ENCODE measurements at places on chromosomes 4 and X.

- no peak for DNase-seq
Observed at GRCh38 chrX:4905576-4905975, 1192.1 kb upstream of the PRKX start.

DNA sequence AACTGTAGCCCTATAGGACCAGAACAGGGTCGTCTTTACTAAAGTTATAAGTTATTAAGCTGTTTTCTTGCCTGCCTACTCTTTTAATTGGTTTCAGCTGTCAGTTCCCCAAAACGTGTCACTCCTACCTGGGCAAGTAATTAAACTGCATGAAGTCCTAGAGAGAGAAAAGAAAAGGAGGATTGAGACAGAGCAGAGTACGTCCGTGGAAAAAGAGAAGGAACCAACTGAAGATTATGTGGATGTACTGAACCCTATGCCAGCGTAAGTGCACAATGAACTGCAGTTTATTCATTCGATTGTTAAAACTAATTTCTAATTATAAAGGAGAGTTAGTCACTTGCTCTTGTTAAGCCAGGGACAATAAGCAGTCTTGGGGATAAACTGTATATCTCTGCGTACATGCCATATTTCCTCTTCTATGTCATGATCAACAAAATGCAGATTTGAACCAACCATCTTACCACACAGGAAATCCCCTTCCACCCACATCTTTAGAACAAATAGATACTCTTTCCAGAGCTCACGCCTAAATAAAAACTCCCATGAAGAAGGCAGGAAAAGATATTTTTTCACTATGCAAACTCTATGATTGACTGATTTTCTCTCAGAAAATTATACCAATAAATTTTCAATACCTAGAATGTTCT lies 22.8 kb downstream of the STAP1 start:
- no peak for DNase-seq

DNA sequence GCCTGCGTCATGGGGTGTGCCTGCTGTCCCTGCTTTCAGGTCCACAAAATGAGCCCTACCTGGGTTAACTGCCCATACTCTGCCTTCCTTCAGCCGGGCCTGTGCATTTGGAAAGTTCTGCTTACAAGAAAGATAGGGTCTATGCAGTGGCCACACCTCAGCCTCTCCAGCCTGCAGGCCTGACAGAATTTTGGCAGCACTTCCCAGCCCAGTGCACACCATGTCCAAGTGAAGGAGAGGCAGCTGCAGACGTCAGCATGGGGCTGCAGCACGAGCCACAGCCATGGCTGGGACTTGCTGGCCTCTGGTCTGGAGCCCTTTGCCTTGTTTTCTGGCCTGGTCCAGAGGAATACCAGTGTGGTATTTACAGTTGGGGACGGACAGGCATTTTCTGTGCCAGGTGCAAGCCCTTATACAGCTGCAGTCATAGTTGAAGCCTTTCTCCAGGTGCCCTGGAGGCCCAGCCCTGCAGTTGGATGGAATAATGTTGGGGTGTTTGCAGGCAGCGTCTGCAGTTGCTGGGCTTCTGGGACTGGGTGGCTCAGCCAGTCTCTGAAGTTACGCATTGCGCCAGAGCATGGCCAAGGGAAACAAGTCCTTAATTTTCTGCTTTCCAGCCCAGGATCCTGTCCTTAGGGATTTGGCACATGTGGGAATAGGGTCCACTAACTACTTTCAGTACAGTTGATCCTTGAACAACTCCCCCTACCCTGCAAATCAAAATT lies 26.2 kb downstream of the JADE1 start:
- no peak for DNase-seq

GRCh38 chrX:78573630-78574029 lies 85.5 kb downstream of the RTL3 start:
- DNase-seq: no peak

GRCh38 chrX:70025464-70025863 lies 24.3 kb downstream of the AWAT2 start:
- no peak for DNase-seq

- DNase-seq: peak; percentile 75
Observed at GRCh38 chr4:165873298-165874071, 448 bp downstream of the TLL1 start.

DNA sequence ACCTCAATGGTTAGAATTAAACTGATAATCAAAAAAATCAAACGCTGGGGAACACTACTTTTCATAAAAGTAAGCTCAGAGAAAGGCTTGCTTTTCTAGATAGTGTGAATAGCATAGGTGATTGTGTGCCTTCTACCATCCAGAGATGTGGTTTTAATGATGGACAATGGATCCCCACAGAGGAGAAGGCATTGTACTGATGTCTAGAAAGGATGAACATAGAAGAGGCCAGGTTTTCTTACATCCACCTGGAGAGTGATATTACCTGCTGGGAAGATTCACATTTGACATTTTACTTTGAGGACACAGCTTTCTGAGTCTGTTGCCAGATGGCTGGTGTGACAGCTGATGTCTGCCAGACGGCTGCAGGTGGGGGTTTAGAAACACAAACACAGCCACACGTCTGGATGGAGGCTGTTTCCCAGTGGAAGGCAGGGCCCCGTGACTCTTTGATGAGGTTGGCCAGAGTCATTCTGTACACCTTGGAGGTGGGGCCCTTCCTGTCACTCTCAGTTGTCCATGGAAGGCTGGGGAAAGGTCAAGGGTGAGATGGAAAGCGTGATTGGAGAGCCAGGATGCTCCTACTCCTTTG lies 114.4 kb downstream of the PSAPL1 start:
- no peak for DNase-seq

- no peak for DNase-seq
Observed at GRCh38 chr4:151355155-151355554, 29.8 kb upstream of the SH3D19 start.

DNA sequence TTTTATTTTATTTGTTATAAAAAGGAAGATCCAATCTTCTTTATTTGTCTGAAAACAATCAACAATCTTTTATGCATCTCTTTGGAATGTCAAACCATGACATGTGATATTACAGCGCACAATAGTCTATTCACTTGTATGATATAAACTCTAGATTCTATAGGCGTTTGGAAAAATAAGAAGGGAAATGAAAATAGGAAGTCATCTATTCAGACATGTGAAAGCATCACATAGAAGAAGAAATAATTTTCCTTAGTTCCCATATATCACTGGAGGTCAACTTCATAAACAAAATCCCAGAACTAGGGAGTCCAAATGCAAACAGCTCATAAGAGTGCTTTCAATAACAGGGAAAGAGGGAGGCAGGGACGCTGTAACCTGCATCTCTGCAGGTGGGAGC lies 139.5 kb upstream of the RASGEF1B start:
- no peak for DNase-seq

GRCh38 chrX:121666171-121666570 lies 618.8 kb downstream of the GLUD2 start:
- no peak for DNase-seq

DNA sequence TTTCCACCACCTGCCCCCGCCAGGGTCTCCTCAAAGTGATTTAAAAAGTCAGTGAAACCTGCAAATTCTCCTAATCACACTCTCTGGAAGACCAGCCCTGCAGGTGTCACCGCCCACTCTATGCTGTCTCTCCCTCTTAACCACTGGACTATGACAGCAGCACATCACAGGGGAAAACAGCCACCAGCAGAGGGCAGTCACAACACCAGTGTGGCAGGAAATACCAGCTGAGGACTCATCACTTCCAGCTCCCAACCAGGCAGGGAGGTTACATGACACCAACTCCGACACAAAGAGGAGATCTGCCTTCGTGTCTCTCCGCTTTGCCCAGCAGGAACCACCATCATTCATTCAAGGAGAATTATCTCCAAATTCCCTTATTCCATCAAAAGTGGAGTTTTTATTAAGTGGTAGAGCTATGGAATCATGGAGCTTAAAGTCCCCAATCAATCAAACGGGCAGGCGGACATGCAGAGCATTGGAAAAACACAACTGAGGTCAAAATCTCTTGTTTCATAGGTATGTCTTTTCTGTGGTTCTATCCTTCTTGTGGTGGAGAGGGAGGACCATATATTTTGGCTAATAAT lies 91.3 kb downstream of the NSUN7 start:
- no peak for DNase-seq

- DNase-seq: no peak
Observed at GRCh38 chr4:145557720-145558119, 61.5 kb upstream of the MMAA start.

DNA sequence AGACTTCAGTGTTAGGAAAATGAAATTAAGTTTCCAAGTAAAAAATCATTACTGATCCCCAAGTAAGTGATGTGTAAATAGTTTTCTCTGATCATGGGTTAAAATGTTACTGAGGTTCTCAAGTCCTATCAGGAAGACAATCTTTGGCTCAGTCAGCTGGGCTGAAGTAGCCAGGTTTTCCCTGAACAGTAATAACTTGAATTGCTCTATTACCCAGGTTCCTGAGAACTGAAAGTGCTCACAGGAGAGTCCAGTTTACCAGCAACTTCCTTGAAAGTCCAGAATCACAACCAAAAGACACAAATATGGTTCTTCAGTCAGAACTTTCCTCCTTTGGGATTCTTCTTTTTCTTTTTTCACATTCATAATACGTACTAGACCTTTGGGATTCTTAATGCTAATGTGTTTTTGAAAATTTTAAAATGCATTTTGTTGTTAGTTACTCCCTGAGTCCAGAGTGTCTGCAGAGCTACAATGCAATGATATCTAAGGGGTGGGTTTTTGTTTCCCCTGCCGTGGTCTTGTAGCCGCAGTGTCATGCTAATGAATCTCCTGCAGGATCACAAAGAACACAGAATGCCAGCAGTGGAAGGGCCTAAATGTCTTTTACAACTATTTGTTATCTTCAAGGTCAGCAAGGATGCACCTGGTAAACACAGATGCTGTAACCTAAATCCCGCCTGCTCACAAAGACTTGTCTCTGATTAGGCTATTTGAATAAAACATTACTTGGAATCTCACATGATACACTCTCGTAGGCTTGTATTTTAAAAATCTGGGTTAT lies 439.8 kb upstream of the NR3C2 start:
- no peak for DNase-seq

DNA sequence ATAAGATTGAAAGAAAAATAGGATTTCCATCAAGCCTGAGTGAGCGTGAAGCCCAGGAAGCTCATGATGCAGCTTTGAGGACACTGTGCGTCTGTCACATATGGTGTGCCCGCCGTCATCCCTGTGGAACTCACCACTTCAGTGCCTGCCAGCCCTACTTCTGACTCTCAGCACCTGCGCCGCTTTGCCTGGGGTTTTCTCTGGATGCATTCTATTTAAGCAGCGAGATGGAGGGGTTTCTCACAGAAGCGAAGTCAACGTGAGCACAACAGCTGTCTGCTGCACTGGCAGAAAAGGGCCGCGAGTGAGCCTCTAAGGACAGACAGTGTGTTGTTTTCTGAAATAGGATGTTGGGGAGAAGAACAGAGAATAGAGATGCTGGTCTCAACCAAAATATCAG lies 6.2 kb upstream of the TMEM128 start:
- DNase-seq: no peak

- no peak for DNase-seq
Observed at GRCh38 chrX:31126205-31126604, 54.4 kb upstream of the FTHL17 start.

DNA sequence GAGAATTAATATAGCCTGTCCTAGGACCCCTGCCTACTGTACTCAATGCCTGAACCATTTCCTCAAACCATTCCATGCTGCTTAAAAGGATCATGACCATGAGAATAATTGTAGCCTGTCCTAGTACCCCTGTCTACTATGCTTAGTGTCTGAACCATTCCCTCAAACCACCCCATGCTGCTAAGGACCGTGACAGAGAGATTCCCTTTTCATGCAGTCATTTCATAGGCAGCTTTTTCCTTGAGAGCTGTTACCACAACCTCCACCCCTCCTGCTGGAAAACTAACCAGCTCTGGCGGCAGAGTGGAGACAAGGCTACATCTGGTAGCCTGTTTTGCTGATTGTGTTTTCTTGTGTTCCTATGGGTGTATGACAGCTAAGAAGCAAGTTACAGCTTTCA lies 174.9 kb upstream of the SMARCAD1 start:
- no peak for DNase-seq

- no peak for DNase-seq
Observed at GRCh38 chr4:78706302-78706701, 69.8 kb upstream of the BMP2K start.

- no peak for DNase-seq
Observed at GRCh38 chr4:99708551-99708950, 50.9 kb upstream of the C4orf54 start.

DNA sequence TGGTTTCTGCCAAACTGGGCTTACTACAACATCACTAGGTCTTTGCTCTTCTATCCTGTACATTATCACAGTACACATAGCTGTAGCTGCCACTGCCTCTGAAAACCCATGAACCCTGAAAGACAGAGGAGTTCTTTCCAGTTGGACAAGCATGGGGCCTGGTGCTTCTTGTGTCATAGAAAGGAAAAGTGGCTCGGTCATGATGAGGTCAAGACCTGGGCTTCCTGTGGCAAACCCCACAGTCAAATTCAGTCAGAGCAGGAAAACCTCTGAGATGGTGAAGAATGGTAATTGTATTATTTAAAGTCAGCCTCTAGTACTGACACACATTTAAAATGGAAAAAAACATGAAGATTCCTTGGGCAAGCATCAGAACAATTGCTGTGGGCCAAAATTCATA lies 133.3 kb upstream of the PRPS2 start:
- no peak for DNase-seq

- DNase-seq: no peak
Observed at GRCh38 chr4:33551244-33551643, 2693.1 kb downstream of the ARAP2 start.

- DNase-seq: no peak
Observed at GRCh38 chr4:20151436-20151835, 100.3 kb upstream of the SLIT2 start.

GRCh38 chrX:104041003-104041402 lies 1.2 kb downstream of the H2BW2 start:
- no peak for DNase-seq

DNA sequence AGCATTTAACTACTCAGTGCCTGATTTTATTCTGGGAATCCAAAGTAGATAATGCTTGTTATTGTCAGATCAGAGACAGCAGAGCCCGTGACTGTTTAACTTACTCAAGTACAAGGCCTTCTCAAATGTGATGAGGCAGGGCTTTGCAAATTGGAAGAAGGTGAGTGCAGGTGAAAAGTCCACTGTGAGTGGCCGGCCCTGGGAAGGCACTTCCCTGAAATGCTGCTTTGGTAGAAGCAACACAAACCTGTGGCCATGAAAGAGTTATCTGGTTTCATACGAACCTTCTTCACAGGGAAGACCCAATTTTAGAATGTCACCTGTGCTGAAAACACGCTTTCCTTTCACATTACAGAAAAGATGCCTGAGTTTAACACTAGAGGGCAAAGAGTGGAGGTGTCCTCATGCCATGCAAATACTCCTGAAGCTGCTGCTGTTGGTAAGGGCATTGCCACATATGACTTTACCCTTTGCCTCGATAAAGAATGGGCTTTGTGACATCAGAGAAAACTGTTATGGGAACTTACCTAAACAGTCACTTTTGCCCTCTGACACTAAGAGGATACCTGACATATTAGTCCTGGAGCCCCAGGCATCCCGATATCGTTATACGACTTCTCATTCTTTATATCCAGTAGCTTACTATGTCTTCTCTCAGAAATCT lies 8.0 kb downstream of the PPARGC1A start:
- no peak for DNase-seq
